ENCODE measurements at places on chromosomes 12 and 14. TPM values are rescaled to one million over a fixed set of nuclear protein-coding genes. Genes with fewer than 3 reads are reported as not detected.

Gene CLEC4D
- polyA plus RNA-seq = 0.23 TPM

Gene PLXNC1
- polyA plus RNA-seq = 16.7 TPM

DNA sequence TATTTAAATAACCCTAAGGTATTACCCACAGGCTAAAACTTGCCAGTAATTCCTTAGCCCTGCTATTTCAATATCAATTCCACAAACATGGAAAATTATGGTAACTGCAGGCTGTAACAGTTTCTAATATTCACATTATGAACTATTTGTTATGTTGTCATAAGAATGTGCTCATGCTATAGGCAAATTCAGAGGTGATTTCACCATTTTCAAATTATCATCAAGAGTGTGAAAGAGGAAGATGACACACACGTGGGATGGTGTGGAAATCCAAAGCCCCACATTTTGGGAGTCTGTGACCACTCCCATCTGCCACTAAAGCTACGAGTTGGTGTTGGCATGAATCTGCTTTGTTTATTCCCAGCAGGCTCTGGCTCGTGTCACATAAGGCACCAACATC lies 5.9 kb upstream of the MYO1A start:
- no peak for DNase-seq

Gene OSGEP
- polyA plus RNA-seq = 40.8 TPM

- DNase-seq = no peak
Observed at GRCh38 chr14:64841121-64841651, 38.5 kb downstream of the SPTB start.

DNA sequence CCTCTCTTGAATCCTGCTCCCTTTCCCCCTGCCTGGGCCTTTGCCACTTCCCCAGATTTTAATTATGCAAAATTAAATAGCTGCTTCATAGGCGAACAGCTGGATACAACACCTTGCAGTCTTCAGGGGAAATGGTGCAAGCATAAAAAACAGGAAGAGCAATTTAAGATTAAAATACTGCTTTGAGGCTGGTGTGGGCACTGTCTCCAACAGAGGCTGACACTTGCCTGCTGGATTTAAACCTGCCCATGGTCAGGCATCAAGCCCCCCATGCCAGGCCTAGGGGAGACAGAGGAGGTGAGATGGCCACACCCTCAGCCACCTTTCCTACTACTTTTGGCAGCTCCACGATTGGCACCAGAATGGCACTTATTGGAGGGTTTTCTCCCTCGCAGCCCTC lies 110.1 kb upstream of the DIO3 start:
- DNase-seq = no peak

Gene LIN7A
- 2.3 TPM for polyA plus RNA-seq

- DNase-seq = no peak
Observed at GRCh38 chr12:4984971-4985370, 58.7 kb upstream of the KCNA5 start.

Gene DBX2
- 0.16 TPM for polyA plus RNA-seq

Gene CAPZA3
- not detected for polyA plus RNA-seq

DNA sequence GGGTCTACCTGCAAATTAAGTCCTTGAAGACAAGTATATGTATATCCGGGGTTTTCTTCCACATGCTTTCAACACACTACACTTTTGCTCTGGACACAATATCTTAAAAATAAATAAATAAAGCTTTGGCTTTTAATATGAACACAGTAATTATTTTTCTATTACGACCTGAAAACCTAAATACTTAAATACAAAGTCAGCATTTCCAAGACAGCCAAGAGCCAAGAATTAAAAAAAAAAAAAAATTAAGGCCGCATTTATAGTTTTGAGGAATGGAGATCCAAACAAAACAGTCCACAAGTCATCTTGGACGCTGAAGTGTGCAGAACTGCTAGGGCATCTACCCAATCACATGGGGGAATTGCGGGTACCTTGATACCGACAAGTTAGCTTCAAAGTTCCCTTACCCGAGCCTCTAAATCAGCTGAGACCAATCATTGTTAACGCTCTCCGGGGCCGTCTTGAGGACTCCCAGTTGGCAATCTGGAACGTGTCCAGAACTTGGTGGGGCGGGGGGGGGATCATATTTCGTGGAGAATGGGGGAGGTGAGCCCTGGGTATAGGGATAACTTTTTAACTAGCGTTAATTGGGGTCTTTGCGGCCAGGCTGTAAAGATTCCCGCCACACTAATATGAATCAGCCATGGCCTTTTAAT lies 731 bp upstream of the PCNX4 start:
- peak; percentile 26 for DNase-seq

- no peak for DNase-seq
Observed at GRCh38 chr14:55103971-55104954, 24.8 kb upstream of the LGALS3 start.

DNA sequence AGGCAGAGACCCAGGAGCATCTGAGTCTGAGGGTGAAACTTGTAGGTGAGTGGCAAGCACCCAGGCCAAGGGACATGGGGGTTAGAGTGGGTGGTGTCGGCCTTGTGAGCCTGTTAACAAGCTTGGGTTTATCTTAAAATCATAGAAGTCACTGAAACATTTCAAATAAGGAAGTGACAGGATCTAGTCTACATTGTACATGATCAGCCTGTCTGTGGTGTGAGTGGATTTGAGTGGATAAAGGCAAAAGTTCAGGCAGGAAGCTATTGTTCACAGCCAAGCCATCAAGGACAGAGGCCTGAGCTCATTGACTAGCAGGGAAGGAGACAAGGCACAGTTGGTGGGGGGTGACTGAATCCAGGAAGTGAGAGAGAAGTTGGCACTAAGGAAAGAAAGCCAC lies 59.3 kb upstream of the FKBP4 start:
- DNase-seq = no peak

DNA sequence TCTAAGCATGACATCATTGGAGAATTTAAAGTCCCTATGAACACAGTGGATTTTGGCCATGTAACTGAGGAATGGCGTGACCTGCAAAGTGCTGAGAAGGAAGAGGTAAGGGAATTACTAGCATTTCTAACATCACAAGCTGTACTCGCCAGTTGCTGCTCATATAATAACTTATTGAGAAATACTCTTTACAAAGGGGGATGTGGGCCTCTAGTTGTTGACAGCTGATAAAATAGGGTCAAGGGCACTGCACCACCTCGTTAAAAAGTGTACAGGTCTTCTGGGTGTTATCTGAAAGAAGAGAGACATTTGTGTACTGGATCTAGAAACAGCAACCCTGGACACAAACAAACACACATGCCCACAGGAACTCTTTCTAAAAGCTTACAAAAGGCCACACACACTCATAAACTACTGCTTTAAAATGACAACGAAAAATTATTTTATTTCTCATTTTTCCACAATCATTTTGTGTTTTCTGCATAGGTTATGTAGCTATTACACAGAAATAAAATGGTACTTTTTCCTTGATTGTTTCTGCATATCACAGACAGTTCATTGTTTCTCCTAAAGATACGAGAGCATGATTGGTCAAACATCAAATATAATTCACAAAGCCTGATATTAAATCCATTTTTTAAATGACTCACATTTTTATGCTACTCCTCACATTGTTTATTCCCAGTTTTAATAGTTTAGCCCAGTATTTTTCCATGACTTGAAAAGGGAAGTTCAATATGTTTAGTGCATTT lies 391.1 kb downstream of the PAWR start:
- no peak for DNase-seq

Gene IL23A
- 0.34 TPM for polyA plus RNA-seq

Gene IL31
- polyA plus RNA-seq = not detected

DNA sequence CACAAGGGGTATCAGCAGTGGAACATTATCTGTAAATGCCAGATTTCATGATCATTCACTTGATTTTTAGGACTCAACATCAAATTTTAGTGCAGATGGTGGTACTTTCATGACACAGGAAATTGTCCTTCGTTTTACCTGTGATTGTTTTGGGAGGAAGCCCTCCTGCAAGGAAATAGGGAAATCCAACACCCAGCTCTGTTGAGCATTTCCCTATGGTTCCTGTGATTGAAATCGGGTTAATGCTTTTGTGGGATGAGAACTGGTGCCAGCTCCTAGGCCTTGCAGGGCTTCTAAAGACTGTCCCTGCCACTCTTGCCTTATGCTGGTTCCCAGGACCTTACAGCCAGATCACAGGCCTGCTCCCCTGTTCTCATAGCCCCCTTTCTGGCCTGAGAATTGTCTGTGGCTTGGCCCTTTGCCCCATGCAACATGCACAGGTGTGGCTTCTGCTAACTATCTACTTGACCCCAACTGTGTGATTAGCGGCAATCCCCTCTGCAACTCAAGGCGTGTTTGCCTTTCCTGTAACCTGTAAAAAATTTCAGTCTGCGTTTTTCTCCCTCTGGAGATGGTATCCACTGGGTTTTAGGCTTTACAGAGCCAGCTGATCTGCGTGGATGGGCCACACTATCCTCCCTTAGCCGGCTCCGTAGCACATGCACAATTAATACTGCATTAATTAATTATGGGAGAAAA lies 112.5 kb downstream of the ETV6 start:
- no peak for DNase-seq

GRCh38 chr12:292186-292585 lies 29.6 kb upstream of the SLC6A13 start:
- DNase-seq = no peak
